ENCODE measurements at places on chromosomes 3 and 15.

DNA sequence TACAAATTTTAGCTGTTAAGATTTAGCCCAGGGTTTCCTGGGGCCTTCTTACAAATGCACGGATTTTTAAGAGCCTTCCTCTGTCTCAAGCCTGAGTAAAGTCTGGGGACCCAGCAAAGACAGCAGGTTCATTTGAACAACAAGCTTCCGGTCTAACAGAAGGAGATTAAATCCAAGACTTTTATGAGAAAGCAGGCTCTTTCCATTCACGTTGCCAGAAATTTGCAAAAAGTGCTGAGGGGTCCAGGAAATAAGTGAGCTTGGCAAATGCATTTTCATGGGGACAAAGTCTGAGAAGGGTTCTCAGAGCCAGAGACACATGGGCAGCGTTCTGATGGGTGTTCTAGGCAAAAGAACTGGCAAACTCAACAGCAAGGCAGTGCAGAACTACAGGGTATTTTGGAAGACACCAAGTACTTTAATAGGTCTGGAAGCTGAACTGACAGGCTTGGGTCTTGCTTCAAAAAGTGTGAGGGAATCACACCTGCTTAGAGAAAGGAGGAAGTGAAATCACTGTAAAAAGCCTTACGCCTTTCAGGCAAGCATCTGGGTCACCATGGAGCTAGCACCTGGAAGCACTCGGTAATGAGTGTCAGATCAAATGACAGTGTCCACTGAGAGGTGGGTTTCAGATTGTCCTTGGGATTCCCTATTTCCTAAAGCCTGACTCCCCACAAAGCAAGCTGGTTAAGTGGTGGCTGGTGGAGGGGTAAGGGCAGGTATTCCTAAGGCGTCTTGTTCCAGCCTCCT is 115.8 kb upstream of the ARHGEF3 start:
- DNase-seq, result no peak

GRCh38 chr3:155282385-155283091 is 10.9 kb downstream of the STRIT1 start:
- DNase-seq, result peak; percentile 77

GRCh38 chr3:64509206-64509605 is 178.6 kb downstream of the ADAMTS9 start:
- peak; percentile 80 for DNase-seq

DNA sequence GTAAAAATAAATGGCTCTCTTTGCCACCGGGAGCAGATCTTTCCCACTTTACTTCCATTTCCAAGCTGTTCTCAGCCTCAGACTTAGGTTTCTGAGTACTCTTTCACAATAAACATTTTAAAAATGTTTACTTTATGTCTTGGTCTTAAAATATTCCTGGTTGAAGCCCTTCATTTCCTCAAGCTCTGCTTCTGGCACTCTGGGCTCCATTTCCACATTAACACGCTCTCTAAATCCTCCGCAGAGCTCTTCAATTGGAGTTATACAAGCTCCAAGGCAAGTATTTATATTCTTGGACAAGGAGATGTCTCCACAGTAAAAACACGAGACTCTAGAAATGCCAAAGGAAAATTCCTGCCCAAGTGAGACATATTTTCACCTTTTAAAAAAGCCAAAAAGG is 169.3 kb downstream of the GREM1 start:
- DNase-seq, result no peak

DNA sequence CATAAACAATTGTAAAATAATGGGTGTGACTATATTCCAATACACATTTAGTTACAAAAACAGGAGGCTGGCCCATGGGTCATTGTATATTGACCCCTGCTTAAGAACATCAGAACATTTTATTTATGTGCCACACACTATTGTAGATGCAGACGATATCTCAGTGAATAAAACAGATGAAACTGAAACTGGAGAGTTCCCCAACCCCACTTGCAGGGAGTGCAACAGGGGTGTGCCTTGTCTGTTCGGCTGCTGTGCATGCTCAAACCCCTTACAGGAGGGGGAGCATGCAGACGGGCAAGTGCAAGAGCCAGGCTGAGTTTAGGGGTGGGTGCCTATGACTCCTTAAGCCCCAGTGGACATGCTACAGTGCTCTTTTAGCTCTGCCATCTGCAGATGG is 509.6 kb downstream of the IGSF11 start:
- DNase-seq, result no peak

DNA sequence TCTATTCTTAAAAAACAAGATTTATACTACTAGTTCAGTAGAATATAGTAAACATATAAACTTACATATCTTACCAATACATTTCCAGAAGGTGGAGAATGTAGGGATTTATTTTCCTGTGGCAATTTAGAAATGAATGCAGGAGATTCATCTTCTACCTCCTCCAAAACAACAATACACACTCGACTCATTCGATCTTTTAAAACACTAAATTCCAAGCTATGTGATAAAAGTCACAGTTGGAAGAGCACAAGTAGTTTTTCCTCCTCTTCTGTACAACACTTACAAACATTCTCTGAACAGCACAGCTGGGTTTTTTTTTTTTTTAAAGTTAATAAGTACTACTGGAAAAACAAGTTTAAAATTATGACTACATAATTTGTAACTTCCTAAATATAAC is 1.4 kb downstream of the ANKRD28 start:
- no peak for DNase-seq

GRCh38 chr3:32009101-32009500 is 27.6 kb downstream of the ZNF860 start:
- no peak for DNase-seq

GRCh38 chr15:43735416-43735815 is 10.8 kb upstream of the PDIA3 start:
- DNase-seq, result no peak

DNA sequence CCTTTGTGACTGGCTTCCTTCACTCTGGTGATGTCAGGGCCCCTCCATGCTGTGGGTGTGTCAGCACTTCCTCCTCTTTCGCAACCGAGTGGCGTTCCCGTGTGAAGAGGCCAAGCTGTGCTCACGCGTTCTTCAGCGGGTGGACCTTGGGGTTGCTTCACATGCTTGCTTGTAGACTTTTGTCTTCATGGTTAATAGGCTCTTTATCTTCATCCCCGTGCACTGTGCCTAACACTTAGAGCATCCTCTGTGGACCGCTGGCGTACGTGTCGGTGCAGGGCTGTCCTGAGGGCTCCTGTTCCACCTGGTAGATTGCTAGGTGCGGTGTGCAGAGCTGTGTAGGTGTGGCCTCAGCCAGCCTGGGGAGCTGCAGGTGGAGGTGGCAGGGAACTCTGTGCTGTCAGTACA is 182.3 kb downstream of the OR4M2 start:
- peak; percentile 19 for DNase-seq

GRCh38 chr3:146138902-146139301 is 22.1 kb downstream of the PLOD2 start:
- DNase-seq, result no peak

- DNase-seq, result no peak
Observed at GRCh38 chr3:157961665-157962064, 144.6 kb downstream of the SHOX2 start.

DNA sequence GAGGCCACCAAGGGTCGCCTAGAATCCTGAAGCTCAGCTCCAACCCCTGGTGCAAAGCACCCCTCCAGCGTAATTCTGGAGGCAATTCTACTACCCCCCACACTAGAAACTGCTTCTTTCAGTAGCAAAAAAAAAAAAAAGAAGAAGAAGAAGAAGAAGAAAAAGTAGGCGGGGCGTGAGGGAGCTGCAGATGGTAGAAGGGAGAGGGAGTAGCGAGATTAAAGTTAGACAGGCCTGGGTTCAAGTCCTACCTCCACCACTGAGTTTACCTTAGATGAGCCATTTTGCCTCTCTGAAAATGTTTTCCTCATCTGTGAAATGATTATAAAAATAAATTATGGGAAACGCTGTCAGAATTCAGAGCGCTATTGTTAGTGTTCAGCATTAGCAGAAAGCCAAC is 913 bp downstream of the FAM174B start:
- DNase-seq, result no peak

DNA sequence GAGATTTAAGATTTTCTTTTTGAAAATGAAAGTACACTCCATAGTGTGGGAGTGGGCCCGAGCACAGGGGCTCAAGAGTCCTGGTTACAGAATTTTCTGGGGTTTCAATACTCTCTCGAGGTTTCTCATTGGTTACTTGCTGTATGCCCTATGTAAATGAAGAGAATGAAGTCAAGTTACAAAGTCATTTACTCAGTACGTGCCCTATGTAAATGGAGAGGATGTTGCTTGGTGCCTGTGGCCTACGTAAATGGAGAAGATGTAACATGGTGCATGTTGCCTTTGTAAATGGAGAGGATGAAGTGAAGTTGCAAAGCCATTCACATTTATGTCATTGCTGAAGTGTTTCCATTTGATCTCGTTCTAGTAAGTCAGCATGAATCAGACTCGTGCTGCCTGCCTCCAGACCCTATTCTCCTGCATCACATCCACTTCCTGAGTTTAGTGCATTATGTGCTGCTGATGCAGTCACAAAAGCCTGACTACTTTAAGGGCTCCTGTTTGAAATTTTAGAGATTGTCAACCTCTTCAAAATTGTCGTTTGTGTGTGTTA is 302.0 kb downstream of the ZBBX start:
- DNase-seq, result no peak

- DNase-seq, result no peak
Observed at GRCh38 chr15:75193976-75194375, 7.7 kb upstream of the C15orf39 start.
